ENCODE measurements at places on chromosomes 2 and 18.

GRCh38 chr2:82355622-82356021, 2051.1 kb upstream of the LRRTM1 start:
- no peak for DNase-seq

DNA sequence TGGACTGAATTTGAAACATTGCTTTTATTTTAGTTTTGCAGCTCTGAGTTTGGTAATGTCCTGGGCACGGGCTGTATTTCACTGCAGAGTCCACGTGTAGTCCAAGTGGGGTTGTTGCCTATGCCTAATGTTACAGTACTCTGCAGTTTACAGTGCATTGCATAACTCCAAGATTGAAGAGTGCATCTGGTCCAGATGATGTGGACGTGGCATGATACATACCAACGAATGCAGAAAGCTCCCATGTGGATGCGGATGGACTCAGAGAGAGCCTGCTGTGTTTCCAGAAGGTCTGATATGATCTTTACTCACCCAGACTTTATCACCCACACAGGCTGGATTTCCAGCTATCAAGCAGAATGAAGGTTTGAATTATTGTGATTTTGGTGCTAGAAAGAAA, 44.4 kb upstream of the CCDC68 start:
- DNase-seq: no peak

GRCh38 chr2:55804535-55804934, 110.9 kb upstream of the PNPT1 start:
- DNase-seq: no peak

DNA sequence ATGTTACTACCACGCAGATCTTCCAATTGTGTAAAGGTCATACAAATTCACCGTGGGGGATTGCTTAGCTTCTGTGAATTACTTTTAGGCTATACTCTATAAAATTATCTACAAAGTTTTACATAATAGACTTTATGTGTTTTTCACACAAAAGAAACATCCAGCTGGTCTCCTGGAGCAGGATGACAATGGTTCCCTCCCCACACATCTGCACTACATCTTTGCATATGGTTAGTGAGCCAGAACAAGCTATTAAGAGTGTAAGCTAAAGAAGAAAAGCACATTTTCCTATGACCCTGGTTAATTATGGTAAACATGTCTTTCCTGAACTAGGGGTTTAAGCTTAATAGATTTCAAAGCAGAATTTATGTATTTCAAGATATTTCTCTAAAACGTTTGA, 295.1 kb downstream of the ASXL3 start:
- DNase-seq: no peak

DNA sequence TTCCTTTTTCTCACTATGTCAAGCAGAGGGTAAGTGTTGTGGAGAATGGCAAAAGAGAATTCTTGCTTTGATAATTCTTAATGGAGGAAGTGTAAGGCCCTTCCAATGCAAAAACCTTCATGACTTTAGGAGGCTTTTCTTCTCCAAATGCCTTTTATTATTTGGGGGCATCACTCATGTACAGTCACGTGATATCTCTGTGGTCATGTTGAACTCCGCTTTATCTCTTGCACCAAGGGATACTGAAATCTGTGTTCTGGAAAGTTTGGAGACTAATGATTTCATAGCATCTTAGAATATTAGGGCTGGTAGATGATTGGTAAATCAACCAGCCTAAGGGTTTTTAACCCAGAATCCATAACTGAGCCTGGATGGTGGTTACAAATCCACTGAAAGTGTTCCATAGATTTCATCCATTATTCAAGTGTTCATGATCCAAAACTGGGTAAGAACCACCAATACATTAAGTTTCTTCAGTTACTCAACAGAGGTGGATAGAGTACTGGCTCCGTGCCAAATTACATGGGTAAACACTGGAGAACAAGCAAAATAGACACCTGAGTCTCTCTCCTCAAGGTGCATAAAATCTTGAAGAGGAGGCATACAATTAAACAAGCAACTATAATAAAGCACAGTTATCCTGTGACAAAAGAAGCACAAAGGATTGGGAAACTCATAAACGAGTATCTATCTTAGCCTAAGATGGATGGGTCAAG, 169.6 kb upstream of the EPHA4 start:
- DNase-seq: no peak

- DNase-seq: no peak
Observed at GRCh38 chr18:63299837-63300745, 19.5 kb downstream of the BCL2 start.

DNA sequence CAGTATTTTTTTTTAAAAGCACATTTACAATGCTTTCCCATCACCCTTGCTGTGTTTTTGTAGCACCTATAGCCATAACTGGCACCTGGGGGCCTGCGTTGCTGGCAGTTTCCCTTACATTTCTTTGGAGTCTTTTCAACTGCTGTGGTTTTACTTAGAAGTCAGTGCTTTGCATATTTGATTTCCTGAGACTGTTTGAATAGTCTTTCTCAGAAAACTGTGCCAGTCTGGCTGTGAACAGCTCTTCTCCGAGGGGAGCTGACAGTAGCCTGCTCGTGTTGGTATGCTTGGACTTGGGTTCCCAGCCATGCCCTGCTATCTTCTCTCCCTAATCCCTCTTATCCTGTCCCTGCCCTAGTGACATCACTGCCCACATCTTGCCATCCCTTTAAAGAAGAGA, 81.5 kb downstream of the DPP4 start:
- no peak for DNase-seq

DNA sequence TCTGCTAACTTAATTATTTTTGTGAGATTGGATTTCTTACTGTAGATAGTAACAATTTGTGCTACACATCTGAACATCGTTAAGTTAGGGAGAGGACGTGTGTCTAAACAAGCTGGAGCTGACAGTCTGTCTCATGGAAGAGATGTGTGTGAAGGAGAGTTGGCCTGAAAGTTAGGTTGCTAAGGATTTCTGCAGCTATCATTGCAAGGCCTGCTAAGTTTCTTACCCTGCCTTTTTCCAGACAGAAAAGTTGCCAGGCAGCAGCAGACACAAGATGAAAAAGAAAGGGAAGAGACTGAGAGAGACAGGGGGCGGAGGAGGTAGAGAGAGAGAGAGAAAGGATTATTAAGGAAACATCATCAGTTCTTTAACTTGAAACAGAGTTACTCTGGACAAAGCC, 4.1 kb upstream of the LRP1B start:
- no peak for DNase-seq

GRCh38 chr2:240161087-240161750, 20.8 kb upstream of the OTOS start:
- DNase-seq: no peak

DNA sequence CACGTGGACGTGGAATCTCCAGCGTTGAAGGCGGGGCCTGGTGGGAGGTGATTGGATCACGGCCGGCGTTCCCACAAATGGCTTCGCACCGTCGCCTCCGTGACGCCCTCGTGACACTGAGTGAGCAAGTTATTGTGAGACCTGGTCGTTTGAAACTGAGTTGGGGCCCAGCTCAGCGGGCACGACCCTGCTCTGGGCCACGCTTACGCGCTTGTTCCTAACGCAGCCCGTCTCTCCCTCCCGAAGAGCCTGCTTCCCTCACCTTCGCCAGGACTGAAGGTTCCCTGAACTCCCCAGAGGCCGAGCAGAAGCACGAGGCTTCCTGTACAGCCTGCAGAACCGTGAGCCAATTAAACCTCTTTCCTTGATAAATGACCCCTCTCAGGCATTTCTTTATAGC, 121.8 kb downstream of the RTP5 start:
- DNase-seq: no peak

- DNase-seq: no peak
Observed at GRCh38 chr2:27621524-27621923, 7.3 kb downstream of the CCDC121 start.

- no peak for DNase-seq
Observed at GRCh38 chr2:209977386-209978239, 24.8 kb upstream of the RPE start.

GRCh38 chr18:58538604-58539386, 90.1 kb downstream of the ALPK2 start:
- DNase-seq: no peak

GRCh38 chr2:151439127-151439526, 29.4 kb downstream of the RIF1 start:
- DNase-seq: no peak

- no peak for DNase-seq
Observed at GRCh38 chr2:209445485-209445884, 21.6 kb downstream of the MAP2 start.

GRCh38 chr18:63451799-63452660, 24.7 kb upstream of the SERPINB5 start:
- no peak for DNase-seq

DNA sequence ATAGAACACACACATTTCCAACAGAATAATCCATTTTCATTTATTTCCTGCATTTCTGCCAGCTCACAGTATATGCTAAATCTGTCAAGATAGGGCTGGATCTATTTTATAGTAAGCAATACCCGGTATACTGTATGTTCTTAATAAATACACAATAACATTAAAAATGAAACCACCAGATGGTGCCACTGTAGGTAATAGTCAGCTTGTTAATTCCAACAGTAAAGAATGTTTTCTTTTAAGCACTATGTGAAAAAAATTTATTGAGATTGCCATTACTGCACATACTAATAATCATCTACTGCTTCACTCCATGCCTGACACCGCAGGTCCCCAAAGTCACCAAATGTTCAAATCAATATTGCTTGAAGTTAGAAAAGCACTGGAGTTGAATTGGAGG, 131.5 kb upstream of the PGAP1 start:
- DNase-seq: no peak

GRCh38 chr2:203949228-203949627, 12.7 kb downstream of the ICOS start:
- no peak for DNase-seq

- DNase-seq: no peak
Observed at GRCh38 chr2:126029316-126029715, 626.6 kb upstream of the GYPC start.

DNA sequence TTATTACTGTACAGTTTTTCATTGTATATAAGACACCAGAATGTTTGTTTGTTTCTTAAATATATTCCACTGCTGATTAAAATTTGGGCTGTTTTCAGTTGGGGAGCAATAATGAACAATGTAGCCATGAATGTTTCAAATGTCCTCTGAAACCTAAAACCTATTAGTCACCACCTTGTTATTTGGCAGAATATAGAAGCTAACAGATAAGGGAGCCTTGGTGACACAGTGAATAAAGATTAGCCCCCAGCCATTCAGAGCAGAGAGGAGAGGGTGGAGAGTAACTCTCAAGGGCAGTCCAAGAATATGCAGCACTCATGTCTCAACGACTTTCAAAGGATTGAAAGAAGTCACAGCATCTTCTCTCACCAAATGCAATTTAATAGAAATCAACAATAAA, 43.1 kb upstream of the ATP8B1 start:
- no peak for DNase-seq

DNA sequence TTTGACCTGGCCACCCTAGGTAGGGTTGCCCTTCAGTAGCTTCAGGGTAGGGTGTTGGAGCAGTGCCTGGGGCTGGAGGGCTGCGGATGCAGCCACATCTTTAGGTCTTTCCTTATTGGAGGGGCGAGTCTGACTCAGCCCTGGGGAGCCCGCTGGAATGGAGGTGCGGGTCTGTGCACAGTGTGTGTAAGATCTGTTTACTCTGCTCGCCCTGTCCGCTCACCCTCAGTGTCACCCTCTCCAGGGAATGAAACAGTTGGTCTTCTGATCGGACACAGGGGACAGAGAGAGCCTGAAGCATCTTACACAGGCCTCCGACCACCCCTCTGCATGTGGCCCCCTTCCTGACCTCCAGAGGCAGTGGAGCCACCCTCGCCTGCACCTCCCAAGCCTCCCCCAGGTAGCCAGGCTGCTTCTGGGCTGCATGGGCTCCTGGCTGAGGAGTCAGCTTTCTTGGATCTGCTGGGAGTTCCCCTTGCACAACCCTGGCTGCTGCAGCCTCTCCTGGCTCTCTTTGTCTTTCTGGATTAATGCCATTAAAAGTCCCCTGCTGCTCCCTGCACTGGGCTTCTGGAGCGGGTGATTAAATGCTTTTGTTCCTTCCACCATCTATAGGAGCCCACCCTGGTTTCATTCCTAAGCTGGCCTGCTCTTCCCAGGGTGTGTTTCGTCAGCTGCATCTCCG, 82.6 kb downstream of the ASB1 start:
- no peak for DNase-seq

DNA sequence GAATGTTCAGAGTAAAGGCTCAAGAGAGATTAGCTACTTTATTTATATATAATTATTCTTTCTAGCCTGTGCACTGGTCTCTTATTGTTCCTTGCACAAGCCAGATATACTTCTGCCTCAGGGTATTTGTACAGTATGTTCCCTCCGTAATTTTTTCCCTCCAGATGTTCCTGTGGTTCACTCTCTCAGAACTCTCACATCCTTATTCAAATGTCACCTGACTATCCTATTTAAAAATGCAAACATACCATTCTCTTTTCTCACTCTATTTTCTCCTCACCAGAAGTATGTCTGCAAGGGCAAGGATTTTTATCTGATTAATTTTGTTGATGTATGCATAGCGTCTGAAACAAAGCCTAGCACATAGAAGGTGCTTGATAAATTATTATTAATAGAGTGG, 64.0 kb upstream of the CERS6 start:
- no peak for DNase-seq

- DNase-seq: no peak
Observed at GRCh38 chr2:626491-627339, 50.5 kb downstream of the TMEM18 start.

DNA sequence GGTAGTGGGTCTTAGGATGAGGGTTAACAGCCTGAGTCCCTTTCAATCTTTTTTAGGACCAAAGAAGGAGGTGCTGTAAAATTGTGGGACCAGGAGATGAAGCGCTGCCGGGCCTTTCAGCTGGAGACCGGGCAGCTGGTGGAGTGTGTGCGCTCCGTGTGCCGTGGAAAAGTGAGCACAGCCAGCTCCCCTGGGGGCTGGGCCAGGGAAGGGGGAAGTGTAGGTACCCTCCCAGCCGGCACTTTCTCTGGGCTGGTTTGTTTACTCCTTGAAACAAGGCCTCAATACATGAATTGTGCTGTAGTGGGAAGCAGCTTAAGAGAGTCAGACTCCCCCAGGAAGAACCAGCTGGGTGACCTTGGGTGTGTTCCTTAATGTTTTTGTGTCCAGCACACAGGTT, 90.1 kb downstream of the RTN4 start:
- DNase-seq: no peak

DNA sequence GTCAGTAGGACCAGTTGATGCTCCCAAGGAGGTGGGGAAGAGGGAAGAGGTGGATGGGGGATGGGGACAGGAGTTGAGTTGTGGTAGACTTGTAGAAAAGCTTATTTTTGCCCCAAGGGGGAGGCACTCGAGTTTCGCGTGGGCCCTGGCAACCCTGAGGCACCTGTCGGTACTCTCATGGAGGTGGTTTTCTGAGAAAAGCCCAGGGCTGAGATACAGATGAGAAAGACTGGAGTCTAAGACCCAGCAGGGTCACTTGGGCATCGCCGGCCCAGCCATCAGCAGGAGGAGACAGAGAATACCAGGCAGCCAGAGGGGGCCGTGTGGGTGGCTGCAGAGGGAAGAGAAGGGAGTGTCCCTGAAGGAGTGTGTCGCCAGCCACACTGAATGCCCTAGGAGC, 57.7 kb upstream of the HPCAL1 start:
- DNase-seq: no peak

GRCh38 chr18:46718501-46719341, 38.1 kb downstream of the ST8SIA5 start:
- DNase-seq: no peak

All from WERI-Rb-1 (cell line).